ENCODE measurements at places on chromosomes 6 and 20.

DNA sequence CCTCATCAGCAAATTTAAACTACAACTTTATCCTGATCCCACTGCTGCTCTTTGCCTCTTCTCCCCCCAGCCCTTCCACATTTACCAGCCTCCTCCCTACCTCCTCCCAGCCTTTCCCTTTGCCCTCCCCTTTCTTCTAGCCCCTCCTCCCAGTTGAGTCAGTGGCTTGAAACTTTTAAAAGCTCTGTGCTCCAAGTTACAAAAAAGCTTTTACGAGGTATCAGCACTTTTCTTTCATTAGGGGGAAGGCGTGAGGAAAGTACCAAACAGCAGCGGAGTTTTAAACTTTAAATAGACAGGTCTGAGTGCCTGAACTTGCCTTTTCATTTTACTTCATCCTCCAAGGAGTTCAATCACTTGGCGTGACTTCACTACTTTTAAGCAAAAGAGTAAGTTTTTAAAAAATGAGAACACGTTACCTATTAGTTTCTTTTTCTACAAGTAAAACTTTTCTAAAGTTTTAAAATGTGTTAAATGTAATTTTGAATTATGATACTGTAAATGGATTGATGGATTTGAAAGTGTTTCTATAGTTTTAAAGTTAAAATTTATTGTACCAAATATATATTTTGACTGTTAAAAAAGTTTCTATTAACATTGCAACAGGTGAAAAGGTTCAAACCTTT is at the start of gene GJA1:
TSS of gene GJA1 (plus strand) at position 203 of the 626 bp plus-strand sequence. CDS start 11,202 bp downstream, outside the sequence.
- peak; percentile 89 for DNase-seq

DNA sequence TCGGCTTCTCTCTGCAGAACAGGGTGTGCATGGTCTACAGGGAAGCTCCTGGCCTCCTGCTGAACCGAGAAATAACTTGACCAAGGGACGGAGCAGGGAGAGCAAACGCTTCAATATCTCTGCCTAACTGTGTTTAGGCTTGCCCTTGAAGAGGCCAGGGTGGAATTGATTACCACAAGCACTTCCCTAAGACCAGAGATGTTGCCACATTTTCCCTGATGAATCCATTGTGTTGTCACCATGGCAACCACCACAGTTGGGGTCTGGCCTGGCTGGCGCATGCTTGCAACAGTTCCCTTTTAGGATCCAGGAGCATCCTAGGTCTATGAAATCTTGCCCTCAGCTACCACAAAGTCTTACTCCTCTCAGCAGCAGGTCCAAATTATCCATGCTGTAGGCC is 213.5 kb upstream of the SULF2 start:
- peak; percentile 20 for DNase-seq

- no peak for DNase-seq
Observed at GRCh38 chr20:59620860-59621505, 16.6 kb downstream of the PHACTR3 start.

- peak; percentile 95 for DNase-seq
Observed at GRCh38 chr6:1609648-1610496, at the start of gene FOXC1. TSS of gene FOXC1 (plus strand) at chr6:1609915. CDS start at chr6:1610446, 531 bp downstream.

DNA sequence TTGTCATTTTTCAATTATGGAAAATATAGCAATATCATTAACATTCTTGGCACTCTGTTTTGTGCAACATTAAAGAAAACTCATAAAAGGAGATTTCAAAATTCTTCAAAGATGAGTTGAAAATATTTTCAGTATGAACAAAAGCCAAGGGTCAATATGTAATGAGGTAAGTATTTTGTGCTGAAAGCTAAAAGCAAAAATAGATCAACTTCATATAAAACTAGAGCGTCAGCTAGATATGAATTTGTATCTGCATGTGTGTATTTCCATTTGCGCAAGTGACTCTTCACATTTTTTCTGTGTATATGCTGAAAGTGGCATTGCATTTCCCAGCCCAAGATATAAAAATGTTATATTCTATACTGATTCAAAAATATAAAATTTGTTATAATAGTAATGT is 492.1 kb upstream of the EYS start:
- no peak for DNase-seq

DNA sequence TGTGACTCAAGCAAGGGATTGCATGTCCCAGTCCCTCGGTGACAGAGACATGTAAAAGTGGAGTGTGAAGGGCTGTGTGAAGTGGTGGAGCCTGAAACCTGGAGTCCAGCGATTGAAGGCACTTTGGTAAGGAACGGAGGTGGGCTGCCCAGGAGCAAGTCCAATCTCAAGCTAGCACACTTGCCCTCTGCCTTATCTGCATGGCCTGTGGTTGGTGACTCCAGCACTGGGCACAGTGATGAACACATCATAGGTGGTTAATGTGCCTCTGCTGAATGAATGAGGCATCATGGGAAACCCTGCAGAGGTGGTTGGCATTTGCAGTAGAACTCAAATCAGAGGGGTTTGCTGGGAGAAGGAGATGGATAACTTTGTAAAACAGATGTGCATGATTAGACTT is 14.9 kb upstream of the ULBP3 start:
- no peak for DNase-seq

DNA sequence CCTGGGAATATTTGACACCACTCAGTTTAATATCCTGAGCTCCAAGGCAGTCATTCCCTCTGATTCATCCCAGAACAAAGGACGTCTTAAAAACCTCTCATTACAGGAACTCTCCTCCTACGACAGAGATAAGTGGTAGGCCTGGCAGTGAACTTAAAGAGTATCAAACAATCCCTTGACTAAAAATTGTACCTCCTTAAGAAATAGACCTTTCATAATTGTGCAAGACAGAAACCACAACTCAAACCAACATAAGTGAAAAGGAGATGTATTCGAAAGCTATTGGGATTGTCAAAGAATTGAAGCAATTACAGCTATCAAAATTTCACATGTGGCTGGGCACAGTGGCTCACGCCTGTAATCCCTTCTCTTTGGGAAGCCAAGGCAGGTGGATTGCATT is 19.1 kb upstream of the BNIP5 start:
- no peak for DNase-seq

- DNase-seq = peak; percentile 65
Observed at GRCh38 chr6:16624636-16625290, 136.5 kb downstream of the ATXN1 start.

- DNase-seq = peak; percentile 82
Observed at GRCh38 chr6:33604941-33605854, 15.9 kb upstream of the ITPR3 start.

GRCh38 chr20:24708411-24709295 is 239.2 kb downstream of the SYNDIG1 start:
- DNase-seq = no peak

DNA sequence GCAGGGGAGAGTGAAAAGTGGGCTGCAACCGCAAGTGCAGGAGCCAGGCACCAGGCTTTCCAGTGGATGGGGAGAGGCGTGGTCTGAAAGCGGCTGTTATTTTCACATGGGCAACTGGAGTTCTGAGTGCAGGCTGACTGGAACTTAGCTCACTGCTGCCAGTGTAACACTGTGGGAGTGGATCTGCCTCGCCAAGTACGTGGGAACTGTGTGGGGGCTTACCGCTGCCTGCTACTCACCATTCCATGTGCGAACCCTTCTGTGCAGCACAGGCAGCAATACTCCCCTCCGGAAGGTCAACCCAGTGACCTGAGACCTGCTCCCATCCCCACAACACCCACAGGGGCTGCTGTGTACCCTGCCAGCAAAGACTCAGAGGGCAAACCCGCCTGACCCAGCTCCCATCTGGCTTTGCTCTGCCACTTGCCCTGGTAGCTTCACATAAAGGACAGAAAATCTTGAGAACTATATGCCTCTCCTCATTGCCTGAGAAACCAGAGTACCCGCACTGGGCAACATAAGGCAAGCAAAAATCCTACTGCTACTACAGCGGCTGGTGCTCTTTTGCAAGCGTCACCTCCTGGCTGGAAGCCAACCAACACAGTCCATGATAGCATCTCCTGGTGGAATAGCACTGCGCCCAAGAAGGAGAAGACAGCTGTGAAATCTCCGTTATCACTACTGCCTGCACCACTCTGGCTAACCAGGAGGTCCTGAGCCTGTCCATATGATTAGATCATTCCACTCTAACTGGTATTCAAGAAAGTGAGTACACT is 54.4 kb upstream of the SIRPG start:
- no peak for DNase-seq

DNA sequence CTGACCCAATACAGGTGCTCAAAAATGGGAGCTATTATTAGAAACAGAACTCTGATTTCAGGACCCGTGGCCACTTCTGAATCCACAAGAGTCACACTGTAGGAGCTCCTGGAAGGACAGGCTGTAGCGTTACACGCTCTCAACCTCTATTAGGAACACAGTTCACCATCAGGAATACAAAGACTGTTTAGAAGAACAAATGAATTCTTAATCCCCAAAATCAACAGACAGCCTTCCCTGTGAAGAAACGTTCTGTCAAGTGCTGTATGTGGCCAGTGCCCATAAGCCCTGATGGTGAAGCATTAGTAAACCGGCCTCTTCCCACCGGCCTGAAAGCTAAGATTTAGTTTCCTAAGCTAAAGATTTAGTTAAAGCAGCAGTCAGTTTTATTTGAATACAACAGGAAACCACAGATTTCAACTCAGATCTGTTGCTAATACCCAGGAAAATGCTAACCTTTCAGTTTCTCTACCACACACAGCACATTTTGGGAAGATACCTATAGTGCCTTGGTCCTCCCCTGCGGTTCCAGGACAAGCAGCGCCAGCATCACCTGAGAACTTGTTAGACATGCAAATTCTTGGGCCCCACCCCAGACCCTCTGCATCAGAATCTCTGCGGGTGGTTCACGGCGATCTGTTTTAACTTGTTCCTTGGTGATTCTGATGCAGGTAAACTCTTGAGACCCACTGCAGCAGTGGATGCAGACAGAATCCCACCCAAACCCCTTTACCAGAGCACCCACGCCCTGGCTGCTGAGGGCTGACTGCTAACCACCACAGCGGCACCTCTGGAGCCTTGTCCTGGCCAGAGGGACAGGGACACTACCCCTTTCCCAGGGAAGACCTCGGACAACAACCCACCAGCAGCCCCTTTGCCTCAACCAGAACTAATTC is 33.4 kb downstream of the MTRES1 start:
- DNase-seq = peak; percentile 29

- DNase-seq = peak; percentile 99
Observed at GRCh38 chr6:32969685-32970412, 1.5 kb downstream of the BRD2 start.

- no peak for DNase-seq
Observed at GRCh38 chr6:14646371-14646770, 528.8 kb downstream of the CD83 start.

- no peak for DNase-seq
Observed at GRCh38 chr6:158836625-158837311, 17.6 kb upstream of the EZR start.

GRCh38 chr6:21270636-21271201 is 322.8 kb upstream of the SOX4 start:
- DNase-seq = no peak

DNA sequence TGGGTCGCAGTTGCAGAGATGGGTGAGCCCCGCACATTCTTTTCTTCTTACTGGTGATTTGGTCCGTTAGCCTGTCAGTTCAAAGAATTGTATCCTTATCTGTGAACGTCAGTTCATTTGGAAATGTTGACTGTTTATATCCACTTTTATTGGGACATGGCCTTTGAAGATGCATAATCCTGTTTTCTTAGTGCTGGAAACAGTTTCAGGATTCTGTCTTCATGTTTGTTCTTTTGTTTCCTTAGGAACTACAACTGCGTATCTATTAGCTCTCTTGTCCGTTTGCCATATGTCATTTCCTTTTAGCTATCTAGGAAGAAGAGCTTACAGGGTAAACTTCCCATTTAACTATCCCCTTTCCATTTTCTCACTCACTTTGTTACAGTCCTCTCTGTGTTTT is 35.0 kb upstream of the TULP1 start:
- no peak for DNase-seq

DNA sequence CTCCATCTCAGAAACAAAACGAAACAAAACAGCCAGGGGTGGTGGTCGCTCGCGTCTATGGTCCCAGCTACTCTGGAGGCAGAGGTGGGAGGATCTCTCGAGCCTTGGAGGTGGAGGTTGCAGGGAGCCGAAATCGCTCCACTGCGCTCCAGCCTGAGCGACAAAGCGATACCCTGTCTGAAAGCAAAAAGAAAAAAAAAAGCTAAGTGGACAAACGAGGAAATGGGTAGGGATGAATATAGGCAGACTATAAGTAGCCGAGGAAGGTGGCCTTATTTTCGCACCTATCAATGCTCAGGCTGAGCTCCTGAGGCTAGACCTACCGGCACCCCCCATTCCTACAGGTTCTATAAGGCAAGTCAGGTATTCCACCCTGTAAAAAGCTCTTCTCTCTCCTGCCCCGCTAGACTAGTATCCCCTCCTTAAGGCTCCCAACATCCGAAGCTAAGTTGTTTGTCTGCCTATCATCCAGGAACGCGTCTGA is 650 bp upstream of the CASP8AP2 start:
- no peak for DNase-seq

Measured in EH (cell line).